ENCODE measurements at places on chromosomes 3 and 15.

DNA sequence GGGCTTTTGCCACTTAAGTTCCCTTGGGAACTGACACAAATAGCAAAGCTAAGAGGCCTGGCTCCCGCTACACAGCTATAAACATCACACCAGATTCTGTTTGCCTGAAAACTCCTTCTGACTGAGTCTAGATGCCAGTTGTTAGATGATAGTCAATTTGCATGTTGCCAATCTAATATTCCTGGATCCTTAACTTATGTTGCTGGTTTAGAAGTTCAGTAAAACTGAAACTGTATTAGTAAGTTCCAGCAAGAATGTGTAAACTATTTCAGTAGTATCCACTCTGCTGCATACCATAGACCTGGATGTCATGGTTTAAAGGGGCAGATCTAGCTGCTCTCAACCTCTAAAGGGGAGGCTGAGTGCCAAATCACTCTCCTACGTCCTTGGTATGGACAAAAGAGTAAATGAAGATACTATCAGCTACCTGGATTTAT, 27.1 kb upstream of the LACTB start:
- no peak for DNase-seq

- DNase-seq: no peak
Measured at GRCh38 chr3:9066141-9066540, 102.9 kb upstream of the RAD18 start.

DNA sequence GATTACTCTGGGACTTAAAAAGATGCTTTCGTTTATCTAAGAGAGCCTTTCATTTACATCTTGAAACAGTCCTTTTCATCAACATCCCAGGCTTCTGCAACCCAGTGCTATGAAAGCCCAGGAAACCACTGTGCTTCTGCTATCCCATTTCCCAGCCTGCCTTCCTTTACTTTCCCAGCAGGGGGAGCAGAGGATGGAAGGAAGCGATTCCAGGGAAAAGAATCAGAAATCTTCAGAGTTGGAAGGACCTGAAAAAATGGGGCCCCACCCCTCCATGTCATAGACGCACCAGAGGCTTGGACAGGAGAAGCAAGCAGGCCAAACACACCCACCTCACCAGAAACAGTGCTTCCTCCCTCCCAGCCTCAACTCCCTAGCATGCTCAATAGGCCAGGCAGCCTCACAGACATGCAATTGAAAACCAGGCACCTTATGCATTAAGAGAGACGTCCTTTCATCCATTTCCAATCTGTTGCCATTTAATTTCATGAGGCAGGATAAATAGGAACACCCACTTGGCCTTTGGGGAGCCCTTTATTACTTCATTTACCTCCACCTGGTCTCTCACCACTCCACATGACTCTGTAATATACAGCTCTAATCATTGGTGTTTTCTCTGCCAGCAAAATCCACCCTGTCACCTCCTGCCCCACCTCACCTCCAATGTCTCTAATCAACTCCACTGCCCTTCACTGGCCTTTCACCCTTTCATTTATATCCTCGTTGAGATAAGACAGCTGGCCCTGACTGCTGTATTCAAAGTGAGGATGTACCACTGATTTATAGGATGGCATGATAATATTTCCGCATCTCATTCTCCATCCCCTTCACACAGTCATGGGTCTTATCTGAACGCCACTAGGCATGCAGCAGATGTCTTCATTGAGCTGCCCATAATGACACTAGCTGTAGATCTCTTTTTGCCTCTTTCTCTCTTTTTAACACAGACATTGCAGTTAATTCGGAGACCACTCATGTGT, 583.9 kb downstream of the NTRK3 start:
- DNase-seq: no peak

GRCh38 chr3:183892610-183893214, 8.0 kb upstream of the PARL start:
- no peak for DNase-seq

GRCh38 chr3:129690963-129691362, 84.5 kb upstream of the PLXND1 start:
- DNase-seq: no peak

DNA sequence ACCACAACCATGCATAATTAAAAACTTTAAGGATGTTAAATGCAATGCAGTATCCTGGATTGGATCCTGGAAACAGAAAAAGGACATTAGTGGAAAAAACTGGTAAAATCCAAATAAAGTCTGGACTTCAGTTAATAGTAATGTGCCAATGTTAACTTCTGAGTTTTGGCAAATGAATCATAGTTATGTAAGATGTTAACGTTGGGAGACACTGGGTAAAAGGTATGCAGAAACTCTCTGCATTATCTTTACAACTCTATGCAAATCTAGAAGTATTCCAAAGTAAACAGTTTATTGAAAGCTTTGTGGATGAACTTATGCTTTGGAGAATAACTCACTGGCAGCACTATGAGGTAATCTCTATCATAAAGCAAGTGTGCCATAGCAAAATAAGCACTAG, 357.4 kb downstream of the RORA start:
- DNase-seq: no peak

DNA sequence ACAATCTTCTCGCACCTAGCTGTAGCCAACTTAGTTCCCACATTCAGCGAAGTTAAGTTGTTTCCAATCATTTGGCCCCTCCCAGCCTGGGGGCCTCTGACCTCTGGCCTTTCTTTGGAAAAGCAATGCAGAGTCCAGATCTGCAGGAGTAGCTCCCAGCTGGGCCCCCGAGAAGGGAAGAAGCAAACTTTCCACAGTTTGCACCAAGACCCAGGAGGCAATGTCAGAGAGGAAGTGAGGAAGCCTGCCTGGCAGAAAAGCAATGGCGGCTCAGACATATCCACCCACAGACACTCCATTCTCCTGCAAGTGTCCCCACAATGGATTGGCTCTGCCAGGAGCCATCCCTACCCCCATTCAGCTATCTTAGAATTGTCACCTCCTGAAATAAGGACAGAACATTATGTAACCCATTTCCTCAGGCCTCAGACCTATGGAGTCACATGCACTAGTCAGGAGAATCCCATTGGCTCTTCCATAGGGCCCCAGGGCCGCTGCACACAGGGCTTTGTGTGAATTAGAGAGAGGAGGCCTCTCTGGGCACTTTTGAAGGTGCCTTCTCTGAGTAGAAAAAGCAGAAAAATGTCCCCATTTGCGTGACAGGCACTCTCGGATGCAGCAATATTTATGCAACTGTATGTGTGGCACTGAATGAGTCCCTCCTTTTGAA, 3.0 kb upstream of the BUB1B start:
- DNase-seq: peak; percentile 47

- DNase-seq: no peak
Measured at GRCh38 chr3:168275662-168276061, 179.9 kb upstream of the GOLIM4 start.

DNA sequence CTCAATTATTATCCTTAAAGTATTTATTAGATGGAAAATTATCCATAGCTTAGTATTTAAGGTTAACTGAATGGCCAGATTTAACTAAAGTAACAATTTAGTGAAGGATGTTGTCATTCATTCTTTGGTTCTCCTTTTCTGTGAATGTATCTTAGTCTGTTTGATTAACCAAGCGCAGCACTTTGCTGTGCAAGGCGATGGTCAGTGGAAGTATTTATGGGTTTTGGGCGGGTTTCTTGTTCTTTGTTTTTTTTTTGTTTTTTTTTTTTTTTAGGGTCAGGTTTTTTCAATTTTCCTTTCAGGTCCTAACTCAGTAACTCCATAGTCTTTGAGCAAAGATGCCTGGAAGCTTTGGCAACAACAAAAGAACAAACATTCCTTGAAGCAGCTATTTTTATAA, 328.8 kb downstream of the PTPRG start:
- no peak for DNase-seq

DNA sequence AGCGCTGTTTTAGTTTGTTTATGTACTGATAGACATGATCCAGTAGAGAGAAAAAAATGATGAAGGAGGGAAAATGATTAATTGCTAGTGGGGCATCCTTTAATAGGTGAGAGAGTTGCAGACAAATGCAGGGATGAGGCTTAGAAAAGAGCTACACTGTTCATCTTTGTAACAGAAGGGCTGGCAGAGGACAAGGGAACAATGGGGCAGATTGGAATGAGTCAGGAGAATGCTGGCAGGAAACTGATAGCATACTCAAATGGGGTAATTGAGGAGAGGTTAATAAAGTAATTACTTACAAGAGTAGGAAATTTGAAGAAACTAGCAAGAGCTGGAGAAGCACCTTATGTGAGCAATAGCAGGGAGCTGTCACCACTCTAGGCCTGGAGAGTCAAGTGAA, 170.9 kb downstream of the OXSM start:
- no peak for DNase-seq

GRCh38 chr15:48205981-48206380, at the start of gene SLC12A1:
Gene SLC12A1, plus strand, starts transcription at chr15:48206302. Its CDS starts 1,418 bp downstream, at chr15:48207720.
- DNase-seq: no peak

DNA sequence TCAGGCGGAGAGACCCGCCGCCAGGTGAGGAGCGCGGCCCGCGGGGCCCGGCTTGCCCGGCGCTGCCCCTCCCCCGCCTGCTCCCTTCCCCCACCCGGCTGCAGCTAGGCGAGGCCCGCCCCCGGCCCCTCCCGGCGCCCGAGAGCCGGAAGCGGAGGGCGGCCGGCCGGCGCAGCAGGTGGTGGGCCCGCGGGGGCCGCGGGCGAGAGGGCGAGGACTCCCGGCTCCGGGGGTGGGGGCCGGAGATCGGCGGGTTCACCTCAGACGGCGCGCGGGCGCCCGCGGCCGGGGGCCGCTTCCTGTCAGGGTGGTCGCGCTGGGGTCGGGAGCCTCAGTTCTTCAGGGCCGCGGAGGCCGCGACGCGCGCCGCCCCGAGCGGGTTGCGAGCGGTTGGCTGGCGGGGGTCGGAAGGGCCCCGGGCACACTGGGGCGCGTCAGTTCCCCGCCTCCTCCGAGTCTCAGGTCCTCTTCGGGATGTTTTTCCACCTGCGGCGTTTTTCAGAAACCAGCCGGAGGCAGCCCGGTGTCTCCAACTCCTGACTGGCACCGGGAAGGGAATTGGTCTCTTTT, 395 bp downstream of the ZFAND6 start:
- DNase-seq: peak; percentile 48

DNA sequence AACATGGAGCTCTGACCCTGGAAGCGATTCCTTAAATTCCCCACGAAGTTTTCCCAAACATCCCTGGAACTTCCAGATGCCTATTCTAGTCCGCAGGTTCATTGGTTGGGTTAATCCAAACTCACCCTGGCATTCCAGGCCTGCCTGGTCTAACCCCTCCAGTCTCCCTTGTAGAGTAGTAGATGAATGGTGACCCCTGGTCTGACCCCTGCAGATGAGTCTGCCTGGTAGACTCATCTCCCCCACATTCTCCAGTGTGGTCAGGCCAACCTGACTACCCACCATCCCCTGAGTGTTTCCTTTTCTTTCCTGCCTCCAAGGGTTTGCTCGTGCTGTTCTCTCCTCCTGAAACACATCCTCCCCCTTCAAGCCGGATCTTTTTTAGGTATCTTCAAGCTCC, 10.8 kb upstream of the HRH1 start:
- no peak for DNase-seq

DNA sequence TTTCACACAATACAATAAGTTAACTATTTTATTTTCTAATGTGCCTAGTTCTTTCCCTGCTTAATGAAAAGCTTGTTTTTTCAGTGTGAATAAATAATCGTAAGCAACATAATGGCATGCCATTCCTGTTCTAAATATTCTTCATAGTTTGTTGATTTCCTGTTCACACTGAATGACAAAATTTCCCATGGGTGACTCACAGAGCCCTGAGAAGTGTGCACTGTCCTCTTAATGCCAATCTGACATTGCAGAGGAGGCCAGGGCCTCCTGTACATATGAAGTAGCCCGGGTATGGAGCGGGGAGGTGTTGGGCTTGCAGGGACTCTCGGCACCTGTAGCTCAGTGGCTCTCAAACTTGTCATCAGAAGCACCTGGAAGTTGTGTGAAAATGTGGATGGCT, 24.3 kb downstream of the CCR3 start:
- no peak for DNase-seq

DNA sequence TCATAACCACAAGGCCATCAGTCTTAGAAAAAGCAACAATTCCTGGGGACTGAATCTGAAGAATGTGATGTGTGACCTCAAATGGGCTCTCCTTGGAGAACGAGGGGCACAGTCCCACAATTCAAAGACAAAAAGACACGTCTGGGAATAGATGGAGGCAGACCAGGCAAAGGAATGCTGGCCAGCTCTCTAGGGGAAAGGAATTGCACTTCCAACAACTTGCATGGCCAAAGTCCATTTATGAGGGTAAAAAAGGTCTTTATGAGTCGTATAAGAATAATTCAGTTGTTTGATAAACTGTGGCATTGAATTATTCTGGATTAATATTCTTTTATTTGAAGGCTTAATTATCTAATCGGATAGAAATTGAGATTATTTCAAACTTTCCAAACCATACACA, 180.5 kb upstream of the FEZF2 start:
- no peak for DNase-seq

DNA sequence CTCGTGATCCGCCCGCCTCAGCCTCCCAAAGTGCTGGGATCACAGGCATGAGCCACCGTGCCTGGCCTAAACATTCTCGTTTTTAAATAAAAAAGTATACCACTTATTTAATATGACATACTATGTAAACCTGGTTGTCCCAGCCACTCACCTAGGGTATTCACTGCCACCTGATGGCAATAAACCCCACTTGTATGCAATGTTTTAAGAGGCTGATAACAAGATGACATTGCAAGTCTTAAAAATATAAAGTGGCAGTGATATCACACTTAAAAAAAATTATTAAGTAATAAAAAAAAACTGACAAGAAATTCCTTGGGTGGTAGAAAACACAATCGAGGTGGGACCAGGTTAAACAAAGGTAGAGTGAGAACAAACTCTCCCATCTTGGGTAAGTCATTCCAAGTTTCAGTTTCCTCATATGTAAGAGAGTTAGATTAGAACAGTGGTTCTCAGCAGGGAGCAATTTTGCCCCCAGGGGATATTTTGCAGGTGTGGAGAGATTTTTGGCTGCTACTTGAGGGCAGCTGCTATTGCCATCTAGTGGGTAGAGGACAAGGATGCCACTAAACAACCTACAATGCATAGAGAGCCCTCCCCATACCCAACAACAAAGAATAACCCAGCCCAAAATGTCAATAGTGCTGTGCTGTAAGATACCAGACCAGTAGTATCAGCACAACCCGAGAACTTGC, 14.5 kb downstream of the ARF4 start:
- no peak for DNase-seq

- no peak for DNase-seq
Measured at GRCh38 chr3:189790658-189791057, 159.5 kb downstream of the TP63 start.

DNA sequence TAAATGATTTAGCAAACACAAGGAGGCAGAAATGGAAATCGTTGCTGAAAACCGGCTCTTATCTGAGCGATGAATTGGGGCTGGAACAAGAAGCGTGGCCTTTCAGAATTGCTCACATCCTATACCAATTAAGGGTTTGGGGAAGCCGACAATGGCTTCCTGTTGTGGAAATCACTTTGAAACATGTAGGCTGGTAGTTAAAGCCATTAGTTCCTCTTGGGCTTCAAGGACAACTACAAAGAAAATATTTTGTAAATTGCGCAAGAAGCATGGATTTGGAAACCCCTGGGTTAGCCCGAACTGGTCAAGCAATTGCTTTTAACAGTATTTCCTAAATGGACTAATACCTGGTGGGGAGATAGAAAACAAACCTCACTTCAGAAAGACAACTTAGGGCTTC, 182.4 kb downstream of the ADAMTS9 start:
- peak; percentile 50 for DNase-seq

GRCh38 chr15:74137537-74137894, 7.1 kb downstream of the ISLR2 start:
- no peak for DNase-seq

- DNase-seq: no peak
Measured at GRCh38 chr3:183688874-183689273, 8.7 kb upstream of the YEATS2 start.

All from inflammatory macrophage (primary cell).